ENCODE measurements at places on chromosomes 3 and 15.

DNA sequence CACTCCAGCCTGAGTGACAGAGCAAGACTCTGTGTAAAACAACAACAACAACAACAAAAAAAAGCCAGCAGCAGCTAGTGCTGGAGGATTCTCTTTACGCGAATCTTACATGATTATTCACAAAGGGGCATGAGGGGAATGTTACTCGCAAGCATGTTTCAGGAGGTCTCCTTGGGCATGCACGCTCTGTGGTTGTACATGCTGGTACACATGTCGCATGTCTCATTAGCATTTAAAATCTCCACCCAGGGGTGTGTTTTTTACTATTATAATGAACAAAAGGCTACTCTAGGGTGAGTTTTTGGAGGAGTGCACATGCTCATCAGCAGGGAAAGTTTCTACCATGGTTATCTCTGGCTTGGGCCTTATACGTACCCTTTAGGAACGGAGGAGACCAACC, 12.7 kb upstream of the PLCH1 start:
- no peak for DNase-seq

GRCh38 chr3:13896473-13897154, 16.7 kb upstream of the WNT7A start:
- peak; percentile 43 for DNase-seq

DNA sequence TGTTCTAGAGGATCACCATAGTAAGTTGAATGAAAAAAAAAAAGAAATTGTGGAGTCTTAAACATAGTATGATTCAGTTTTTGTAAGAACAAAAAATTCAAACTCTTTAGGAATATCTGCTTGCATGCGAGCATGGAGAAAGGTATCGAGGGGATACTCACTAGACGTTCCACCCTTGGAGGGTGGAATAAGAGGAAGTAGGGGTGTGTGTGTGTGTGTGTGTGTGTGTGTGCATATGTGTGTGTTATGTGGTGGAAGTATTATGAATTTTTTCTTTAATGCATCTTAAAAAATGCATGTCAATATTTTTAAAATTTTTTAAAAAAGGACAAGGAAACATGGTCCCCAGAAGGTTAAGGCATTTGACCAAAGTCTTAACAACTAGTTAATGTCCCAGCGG, 26.5 kb upstream of the SIAH2 start:
- DNase-seq, result no peak

DNA sequence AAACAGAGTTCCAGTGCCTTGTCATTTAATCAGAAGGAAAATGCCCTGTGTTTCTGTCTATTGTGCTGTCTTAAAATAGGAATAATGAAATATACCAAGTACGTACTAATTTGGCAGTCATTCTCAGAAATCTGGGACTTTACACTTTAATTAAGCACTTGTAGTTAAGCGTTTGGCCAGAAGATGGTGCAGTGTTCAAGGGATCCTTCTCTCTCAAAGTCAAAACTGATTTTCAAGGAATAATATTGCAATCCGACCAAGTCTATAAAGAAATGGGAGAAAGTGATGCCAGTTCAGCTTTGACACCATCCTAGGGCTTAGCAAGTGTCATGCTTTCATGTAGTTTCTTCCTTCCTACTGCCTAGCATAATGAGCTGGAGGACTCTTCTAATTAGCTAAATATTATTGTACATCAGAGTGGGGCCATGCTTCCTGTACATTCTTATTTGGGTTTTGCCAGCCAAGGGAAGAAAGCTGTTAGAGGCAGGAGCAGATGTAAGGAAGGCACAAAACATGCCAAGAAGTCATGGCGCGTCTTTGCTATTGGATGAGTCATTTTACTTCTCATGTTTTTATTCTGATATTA, 64.8 kb downstream of the SAMMSON start:
- DNase-seq, result peak; percentile 2

DNA sequence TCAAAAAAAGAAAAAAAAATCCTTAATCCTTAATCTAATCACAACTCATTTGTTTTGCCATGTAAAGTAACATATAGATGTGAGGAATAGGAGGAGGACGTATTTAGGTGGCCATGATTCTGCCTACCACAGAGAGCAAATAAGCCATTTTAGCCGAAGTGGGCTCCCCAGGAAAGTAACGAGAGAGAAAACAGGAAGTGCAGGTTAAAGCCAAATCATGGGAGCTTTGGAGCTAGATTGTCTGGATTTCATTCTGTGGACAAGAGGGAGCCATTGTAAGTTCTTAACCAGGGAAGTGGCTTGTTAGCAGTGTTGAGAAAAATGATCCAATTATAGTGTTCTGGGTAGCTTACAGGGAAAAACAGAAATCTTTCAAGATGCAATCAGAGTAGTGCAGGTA, 9.4 kb downstream of the TMOD2 start:
- DNase-seq, result no peak

DNA sequence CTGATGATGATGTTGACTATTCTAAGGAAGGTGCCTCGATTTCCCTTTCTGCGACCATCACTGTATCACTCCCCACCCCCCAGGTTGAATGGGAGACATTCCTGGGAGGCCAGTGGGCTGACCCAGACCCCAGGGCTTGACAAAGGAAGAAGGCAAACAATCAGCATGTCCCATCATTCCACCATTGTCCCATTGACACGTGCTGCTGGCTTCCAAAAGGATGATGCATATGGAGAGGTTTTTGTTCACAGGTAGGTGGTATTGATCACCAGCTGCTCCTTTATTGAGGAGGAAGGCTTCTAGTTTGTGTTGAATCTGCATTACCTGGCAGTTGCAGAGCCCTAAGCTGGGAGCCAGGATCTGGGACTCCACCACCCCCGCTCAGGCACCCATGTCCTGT, 30.4 kb downstream of the RASGRF1 start:
- no peak for DNase-seq

DNA sequence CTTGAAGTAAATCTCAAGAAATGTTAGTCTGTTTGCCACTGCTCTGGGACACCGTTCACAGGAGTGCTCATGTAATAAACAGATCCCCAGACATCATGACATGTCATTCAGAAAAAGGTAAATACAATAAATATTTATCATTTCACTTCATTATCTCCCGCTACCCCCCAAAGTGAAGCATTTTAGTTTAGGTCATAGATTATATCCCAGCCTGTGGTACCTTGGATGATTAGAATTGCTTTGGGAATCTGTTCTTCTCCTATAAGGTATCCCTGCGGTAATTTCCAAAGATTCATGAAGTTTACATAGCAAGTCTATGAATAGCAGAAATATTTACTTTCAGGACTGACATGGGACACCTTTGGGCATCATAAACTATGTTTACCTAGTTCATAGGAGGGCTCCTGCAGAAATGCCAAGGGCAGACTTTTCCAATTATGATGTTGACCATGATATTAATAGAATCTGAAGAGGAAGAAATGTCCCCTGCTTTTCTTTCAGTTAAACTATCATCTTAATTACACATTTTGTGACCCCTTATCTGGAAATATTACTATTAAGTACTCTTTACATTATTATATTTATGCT, 268.0 kb downstream of the NAALADL2 start:
- DNase-seq, result no peak

DNA sequence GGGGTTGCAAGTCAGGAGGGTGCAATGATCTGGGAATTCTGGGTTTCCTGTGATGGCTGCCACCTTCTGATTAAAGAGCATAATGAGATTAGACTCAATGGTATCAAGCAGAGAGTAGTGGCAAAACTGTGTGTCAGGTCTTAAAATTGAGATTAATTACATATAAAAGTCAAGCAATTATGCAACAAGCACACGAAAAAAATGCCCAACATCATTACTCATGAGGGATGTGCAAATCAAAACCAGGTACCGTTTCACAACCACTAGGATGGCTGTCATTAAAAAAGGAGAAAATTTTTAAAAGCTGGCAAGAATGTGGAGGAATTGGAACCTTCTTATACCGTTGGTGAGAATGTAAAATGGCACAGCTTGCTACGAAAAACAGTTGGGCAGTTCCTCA, 205.0 kb downstream of the OSBPL10 start:
- DNase-seq, result no peak

DNA sequence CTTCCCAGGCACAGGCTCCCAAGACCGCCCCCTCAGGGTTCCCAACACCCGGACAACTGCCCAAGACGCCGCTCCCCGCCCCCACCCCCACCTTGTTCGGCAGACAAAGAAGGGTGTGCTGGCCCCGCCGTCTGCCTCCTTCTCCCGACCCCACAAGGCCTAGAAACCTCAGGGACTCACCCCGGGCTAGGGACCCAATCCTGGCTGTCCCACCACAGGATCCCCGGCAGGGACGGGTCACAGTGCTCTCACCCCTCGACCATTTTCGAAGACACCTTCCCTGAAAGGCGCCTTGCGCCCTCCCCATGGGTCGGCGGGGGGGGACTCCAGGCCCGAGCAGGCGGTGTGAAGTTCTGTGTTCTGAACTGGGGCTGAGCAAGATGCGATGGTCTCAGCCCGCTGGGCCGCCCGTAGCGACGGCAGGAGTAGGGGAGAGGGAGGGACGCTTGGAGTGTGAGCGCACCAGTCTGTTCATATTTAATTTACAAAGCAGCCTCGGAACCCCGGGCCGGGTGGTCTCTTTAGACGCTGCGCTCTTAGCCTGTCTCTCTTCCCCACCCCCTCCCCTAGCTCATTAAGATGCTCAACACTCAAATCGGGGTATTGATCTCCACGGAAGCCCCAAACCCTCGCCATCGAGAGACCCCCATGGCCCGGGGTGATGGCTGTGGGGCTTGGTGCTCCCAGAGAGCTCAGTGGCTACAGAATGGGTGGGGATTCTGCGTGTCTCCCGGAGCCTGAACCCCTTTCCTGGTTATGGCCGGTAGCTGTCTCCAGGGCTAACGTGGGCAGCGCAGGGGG, 1.4 kb upstream of the ISLR2 start:
- DNase-seq, result no peak

DNA sequence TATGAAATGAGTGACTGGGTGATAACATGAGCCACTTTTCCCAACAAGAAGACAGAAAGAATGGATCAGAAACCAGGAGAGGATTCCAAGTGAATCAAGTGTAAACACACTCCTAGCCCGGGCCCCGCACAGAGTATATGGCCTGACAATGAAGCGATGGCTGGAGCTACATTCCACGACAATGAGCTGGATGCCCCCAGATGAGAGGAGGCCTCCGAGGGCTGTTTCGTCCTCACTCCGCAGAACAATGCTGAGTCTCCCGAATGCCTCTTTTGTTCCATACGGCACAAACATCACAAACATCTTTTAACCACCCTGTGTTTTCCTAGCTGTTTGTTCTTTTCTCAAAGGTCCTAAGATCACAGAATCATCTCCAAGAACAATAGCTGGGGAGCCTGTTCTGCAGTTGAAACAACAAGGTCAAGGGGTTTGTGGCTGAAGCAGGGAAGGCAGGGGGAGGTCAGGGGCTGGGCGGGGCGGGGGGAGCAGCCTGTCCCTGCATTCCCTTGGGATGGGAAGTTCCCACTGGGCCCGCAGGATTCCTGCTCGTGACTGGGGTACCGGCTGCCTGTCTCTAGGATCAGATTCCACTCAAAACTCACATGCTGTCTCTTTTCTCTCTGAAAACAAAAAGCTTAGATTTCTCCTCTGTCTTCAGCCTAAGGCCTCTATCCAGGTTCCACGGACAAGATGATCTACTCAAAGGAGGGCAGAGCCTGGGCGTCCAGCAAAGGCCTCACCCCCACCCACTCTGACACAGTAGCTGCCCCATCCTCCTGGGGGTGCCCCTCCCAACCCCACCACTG, 151.3 kb downstream of the XXYLT1 start:
- no peak for DNase-seq

- DNase-seq, result no peak
Measured at GRCh38 chr15:57752436-57752835, 45.9 kb downstream of the POLR2M start.

GRCh38 chr3:85979034-85979433, 1011.9 kb downstream of the VGLL3 start:
- no peak for DNase-seq

DNA sequence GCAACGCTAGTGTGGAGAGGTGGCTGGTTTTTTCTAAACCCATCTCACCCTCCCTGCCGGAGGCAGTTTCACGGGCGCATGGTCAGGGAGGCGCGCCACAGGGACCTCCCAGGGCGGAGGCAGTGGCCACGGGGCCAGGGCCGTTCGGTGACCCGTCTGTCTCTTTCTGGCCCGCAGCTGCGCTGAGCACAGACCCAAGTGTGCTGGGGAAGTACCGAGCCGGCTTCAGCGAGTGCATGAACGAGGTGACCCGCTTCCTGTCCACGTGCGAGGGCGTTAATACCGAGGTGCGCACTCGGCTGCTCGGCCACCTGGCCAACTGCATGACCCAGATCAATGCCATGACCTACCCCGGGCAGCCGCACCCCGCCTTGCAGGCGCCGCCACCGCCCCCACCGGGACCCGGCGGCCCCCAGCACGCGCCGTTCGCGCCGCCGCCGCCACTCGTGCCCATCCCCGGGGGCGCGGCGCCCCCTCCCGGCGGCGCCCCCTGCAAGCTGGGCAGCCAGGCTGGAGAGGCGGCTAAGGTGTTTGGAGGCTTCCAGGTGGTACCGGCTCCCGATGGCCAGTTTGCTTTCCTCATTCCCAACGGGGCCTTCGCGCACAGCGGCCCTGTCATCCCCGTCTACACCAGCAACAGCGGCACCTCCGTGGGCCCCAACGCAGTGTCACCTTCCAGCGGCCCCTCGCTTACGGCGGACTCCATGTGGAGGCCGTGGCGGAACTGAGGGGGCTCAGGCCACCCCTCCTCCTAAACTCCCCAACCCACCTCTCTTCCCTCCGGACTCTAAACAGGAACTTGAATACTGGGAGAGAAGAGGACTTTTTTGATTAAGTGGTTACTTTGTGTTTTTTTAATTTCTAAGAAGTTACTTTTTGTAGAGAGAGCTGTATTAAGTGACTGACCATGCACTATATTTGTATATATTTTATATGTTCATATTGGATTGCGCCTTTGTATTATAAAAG, 1.8 kb downstream of the HES1 start:
- peak; percentile 50 for DNase-seq

GRCh38 chr15:86522721-86523120, 443.1 kb downstream of the AGBL1 start:
- no peak for DNase-seq

GRCh38 chr3:111882194-111882593, 23.1 kb downstream of the PHLDB2 start:
- DNase-seq, result no peak

DNA sequence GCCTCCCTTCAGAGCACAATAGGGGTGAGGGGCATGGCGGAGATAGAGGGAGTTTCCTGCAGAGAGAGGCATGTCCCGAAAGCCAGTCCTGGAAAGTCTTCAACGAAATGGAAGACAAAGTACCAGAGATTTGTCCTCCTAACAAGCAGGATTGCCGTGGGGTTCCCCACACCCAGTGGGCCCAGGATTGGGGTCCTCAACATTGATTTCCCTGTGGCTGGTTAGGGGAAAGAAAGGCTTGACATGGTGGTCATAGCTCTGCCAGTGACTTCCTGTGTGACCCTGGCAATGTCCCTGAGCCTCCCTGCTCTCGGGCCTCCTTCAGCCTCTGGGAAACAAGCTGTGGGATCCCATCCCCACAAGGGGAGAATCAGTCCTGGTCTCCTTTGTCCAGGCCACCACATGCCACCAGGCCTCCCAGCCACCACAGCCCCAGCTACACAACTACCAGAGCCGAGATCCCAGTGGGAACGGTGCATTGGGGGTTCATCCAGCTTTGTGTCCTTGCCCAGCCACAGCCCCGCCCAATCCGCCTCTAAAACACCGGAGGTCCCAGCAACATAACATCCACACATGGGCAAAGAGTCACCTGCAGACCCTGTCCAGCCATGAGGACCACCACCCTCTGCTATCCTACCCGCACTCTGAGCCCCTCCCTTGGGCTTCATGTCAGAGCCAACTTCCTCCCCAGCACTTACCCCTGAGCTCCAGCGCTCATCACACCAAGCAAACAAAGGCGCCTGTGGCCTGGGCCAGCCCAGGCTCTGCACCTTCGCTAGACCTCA, 63.0 kb downstream of the ADAMTS17 start:
- no peak for DNase-seq
